ENCODE measurements at places on chromosomes 4 and X. TPM values are rescaled to one million over a fixed set of nuclear protein-coding genes. Genes with fewer than 3 reads are reported as not detected.

- H3K27ac ChIP-seq = no peak overlapping the region
- no peak overlapping the region for H3K4me3 ChIP-seq
- DNase-seq = no peak
- no peaks in the 10 kb centered on the region for H3K27me3 ChIP-seq
- H3K4me1 ChIP-seq = no peaks in the 10 kb centered on the region
These were observed 310.4 kb downstream of the ZNF674 start for GRCh38 chrX:46234775-46235174.

DNA sequence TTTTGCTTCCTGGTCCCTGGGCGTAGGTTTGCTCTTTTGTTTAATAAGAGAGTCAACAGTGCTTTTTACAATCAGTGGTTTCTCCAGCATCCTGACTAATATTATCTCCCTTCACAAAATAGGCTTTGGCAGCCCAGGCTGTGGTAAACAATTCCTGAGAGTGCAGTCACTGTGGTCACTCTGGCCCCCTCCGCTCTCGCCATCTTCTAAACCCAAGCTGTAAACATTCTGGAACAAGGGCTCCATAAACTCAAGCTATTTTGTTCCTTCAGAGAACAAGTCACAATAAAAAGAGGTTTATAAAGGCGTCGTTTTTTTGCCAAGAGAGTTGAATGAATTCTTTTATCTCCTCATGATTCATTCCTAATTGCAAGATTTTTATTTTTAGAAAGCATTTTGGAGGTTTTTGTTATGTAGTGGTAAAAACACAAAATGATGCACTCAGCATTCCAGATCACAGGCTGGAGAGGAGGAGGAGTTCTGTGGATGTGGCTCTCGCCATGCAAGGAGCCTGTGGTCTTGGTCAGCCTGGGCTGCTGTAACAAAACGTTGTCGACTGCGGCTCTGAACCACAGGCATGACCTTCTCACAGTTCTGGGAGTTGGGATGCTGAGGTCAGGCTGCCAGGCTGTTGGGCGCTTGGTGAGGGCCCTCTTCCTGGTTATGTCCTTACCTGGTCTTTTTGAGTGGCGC lies 486.4 kb upstream of the FAT1 start:
- no peak for DNase-seq
- no peak overlapping the region for H3K27ac ChIP-seq
- no peaks in the 10 kb centered on the region for H3K27me3 ChIP-seq
- no peaks in the 10 kb centered on the region for H3K4me1 ChIP-seq
- no peak overlapping the region for H3K4me3 ChIP-seq
- no peaks in the 10 kb centered on the region for H3K36me3 ChIP-seq

- no peaks in the 10 kb centered on the region for H3K36me3 ChIP-seq
- H3K27me3 ChIP-seq = no peaks in the 10 kb centered on the region
- no peak for DNase-seq
- no peak overlapping the region for H3K27ac ChIP-seq
These were observed 58.4 kb upstream of the HS3ST1 start for GRCh38 chr4:11487139-11487538.

DNA sequence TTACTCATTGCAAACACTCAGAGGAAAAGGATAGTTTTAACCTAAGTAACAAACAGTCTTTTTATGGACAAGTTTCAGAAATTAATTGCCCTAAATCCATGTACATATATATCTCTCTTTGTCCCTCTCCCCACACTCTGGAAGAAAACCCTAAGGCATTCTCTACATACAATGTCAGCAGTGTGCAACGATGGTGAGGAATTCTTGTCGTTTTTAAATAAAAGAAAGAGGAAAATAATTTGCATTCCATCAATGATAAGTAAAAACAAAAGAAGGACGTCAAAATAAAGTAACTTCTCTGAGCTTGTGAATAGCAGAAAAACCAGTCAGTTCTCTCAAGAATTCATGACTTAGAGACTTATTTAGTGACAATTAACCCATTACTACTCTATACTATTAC lies 550.5 kb upstream of the DIPK2B start:
- no peak overlapping the region for H3K27ac ChIP-seq
- DNase-seq = no peak
- H3K36me3 ChIP-seq = peaks cover 12% of the 10 kb centered on the region
- H3K4me1 ChIP-seq = no peaks in the 10 kb centered on the region

GRCh38 chr4:40417941-40418340 lies 82.8 kb downstream of the CHRNA9 start:
- H3K27me3 ChIP-seq = no peaks in the 10 kb centered on the region
- no peak overlapping the region for H3K4me3 ChIP-seq
- DNase-seq = no peak
- H3K4me1 ChIP-seq = no peaks in the 10 kb centered on the region
- no peak overlapping the region for H3K27ac ChIP-seq

GRCh38 chr4:26076000-26076587 lies 162.1 kb downstream of the SMIM20 start:
- H3K4me1 ChIP-seq = peaks cover 2% of the 10 kb centered on the region
- no peaks in the 10 kb centered on the region for H3K27me3 ChIP-seq
- no peaks in the 10 kb centered on the region for H3K36me3 ChIP-seq
- DNase-seq = no peak
- no peak overlapping the region for H3K27ac ChIP-seq

DNA sequence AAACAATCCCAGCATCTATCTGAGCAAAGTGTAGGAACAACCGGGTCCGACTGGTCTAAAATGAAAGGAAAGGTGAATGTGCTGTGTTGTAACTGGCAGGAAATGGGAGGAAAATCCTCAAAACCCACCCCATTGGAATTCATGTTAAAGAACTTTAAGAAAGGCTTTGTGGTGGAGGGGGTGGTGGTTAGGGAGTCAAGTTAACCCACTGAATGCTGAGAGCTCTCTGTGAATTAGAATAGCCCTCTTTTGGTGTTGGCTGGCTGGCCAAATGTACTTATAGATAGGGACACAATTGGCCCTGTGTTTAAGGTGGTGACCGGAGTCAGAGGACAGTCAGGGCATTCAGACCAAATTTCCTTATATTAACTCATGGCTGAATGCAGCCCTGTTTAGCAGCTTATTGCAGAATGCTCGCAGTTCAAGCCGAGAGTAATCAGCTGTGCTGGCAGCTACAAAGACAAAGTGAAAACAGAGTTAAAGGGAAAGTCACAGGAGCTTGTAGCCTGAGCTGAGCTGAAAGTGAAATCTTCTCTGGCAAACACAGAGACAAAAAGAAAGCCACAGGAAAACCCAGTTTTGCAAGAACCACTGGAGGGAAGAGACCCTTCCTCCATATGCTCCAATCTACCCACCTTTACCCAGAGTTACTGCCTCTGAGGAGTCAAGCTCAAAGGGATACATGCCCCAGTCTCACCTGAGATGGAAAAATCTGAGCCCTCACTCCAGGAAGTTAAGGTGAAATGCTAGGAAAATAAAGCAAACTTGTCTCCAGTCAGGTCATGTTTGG lies 38.5 kb upstream of the UGT2B7 start:
- DNase-seq = peak; percentile 47
- peaks cover 5% of the 10 kb centered on the region for H3K4me1 ChIP-seq
- H3K27ac ChIP-seq = no peak overlapping the region
- H3K36me3 ChIP-seq = no peaks in the 10 kb centered on the region
- H3K27me3 ChIP-seq = no peaks in the 10 kb centered on the region
- H3K4me3 ChIP-seq = peak overlapping the region; percentile 41

- H3K4me1 ChIP-seq = peaks cover 4% of the 10 kb centered on the region
- no peak overlapping the region for H3K27ac ChIP-seq
- no peaks in the 10 kb centered on the region for H3K27me3 ChIP-seq
- H3K36me3 ChIP-seq = peaks cover 6% of the 10 kb centered on the region
- no peak overlapping the region for H3K4me3 ChIP-seq
These were observed 247.1 kb upstream of the ETNPPL start for GRCh38 chr4:109009909-109010308.

- H3K27me3 ChIP-seq = no peaks in the 10 kb centered on the region
- no peaks in the 10 kb centered on the region for H3K4me1 ChIP-seq
- H3K27ac ChIP-seq = no peak overlapping the region
- H3K36me3 ChIP-seq = no peaks in the 10 kb centered on the region
These were observed 66.9 kb downstream of the ARHGEF38 start for GRCh38 chr4:105619188-105619931.

SPATA4 gene
- total RNA-seq = not detected

FGFR3 gene
- total RNA-seq = 75.7 TPM
